Hepatocyte (in vitro differentiated cells): ENCODE measurements at places on chromosomes 6 and 20. TPM values are rescaled to one million over a fixed set of nuclear protein-coding genes. Genes with fewer than 3 reads are reported as not detected.
A peak's percentile ranks its signal among the peaks of the same experiment; 100 is the strongest.

DNA sequence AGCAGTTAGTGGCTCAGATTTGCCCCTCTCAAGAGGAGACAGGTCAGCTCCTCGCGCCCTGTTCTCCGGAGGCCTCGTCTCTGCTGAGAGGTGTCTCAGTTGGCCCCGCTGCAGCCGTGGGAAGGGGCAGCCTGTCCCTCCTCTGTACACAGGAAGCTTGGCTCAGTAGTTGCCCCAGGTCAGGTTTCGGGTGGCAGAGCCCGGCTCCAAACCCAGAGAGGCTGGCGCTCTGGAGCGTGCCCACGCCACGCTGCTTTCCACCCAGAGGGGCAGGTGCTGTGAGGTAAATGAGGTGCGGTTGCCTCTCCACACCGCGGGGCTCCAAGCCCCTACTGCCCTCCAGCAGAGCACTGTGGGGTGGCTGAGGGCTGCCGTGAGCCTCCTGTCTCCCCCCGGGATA is 16.0 kb downstream of the DYNLT1 start:
- no peak for DNase-seq

DNA sequence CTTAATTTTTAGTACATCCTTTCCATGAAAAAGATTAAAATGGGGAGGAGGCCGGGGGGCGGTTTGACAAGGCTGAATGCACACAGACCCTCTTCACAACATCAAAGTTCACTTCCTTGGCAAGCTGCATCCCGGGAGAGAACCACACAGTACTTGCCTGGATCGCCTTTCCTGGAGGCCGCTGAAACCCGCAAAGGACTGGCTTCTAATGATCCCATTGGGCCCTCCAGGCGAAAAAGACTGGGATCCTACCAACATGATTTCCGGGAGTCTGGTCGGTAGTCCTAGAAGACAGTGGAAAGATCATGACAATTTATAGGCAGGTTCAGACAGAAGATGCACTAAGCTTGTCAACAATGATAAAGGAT is 60.2 kb downstream of the RIPOR2 start:
- DNase-seq, result no peak

GRCh38 chr6:83597051-83597450 is 84.7 kb downstream of the PRSS35 start:
- DNase-seq, result no peak

DNA sequence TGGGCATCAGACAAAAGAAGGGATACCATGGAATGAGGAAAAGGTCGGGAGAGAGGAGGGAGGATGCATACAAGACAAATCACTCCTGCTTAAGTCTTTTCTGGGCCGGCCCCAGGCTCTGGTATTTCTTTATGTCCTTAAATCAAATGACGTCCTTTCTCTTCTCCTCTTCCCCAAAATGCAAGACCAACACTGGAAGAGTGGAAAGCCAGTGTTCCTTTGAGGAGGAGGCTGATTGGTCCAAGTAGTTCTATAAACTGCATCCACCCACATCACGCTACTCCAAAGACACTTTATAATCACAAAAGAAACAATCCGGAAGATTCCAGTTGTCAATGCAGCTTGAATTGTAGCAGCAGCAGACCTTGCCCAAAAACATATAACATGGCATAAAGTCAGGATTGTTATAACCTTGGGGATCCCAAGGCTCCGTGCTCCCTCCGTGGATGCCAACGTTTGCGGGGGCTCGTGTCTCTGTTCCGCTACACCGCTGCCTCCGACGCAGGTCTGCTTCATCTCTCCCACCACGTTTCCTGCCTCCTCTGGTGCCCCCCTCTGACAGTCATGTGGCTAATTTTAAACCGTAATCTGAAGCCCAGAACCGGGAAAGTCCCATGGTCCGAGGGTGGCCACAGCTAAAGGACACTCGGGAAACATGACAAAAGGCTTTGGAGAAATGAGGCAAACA is 47.1 kb downstream of the MCUR1 start:
- DNase-seq, result peak; percentile 21

The LGSN gene
- total RNA-seq, result 4.1 and 6.1 TPM in 2 replicates

The MUC21 gene
- not detected in 2 replicates for total RNA-seq

GRCh38 chr20:12740647-12741046 is 268.1 kb upstream of the SPTLC3 start:
- DNase-seq, result no peak

DNA sequence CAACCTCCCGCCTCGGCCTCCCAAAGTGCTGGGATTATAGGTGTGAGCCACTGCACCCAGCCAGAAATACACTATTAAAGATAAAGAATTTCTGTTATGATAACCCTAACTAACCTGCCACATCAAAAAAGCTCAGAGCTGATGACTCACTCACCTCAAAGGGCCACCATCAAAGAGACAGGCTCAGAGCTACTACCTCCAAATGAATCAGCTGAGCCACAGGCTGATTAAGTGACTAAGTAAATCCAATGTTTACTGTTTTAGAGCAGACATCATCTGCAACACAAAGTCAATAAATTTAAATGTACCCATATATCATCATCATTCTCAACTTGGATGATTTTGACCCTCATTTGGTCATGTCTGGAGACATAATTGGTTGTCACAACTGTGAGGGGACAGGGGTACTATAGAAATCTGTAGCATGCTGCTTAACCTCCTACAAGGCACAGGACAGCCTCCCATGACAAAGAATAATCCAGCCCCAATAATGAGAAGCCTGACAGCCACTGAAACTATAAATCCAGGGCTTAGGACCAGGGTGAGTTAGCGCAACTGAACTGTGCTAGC is 106.5 kb downstream of the ATP9A start:
- peak; percentile 47 for DNase-seq

DNA sequence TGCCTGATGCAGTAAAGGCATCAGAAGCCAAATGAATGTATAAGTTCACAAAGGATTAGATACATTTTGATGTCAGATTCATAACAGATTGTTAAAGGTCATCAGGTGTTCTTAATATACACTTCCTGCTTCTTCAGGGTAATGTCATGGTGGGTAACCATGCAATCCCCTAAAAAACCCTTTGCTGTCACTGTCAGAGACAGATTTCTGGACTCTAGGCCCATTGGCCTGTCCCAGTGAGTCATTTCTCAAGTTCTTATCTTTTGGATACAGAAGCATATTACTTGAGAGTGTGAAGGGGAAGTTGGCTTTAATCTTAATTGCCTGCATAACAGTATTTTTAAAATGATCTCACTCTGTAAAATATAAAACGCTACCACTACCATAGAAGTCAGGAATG is 895.6 kb upstream of the MAP3K7 start:
- DNase-seq, result no peak

- DNase-seq, result peak; percentile 63
Measured at GRCh38 chr6:53066077-53066417, 843 bp downstream of the FBXO9 start.

The BPIFB1 gene
- 0.10 TPM in 1 of 2 replicates, not detected in the other for total RNA-seq

- no peak for DNase-seq
Measured at GRCh38 chr20:3208786-3209256, 477 bp upstream of the ITPA start.

DNA sequence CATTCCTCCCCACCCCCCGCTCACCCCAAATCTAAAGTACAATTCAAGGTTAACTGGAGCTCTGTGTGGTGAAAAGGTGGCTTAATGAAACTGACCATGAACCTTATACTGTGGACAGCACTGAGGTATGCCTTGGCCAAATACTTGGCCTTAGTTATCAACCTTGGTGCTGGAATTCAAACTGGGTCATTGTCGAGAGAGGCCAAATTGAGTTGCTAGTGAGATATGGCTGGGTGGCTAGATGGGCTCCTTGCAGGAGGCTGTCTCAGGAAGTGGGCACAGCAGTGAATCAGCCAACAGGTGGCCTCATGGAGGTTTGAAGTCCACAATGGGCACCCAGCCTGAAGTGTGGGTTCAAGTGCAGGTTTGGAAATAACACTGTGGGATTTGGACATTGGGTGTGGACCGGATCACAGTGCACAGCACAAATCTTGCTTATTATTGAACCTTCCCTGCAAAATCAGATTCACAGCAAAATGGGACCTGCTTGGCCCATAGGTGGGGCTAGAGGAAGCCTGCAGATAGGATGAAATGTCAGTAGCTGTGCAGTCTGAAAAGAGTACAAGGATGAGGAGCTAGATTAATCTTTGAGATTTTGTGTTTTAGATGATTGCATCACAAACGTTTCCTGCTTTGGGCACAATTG is 5.6 kb upstream of the BTBD3 start:
- peak; percentile 9 for DNase-seq

DNA sequence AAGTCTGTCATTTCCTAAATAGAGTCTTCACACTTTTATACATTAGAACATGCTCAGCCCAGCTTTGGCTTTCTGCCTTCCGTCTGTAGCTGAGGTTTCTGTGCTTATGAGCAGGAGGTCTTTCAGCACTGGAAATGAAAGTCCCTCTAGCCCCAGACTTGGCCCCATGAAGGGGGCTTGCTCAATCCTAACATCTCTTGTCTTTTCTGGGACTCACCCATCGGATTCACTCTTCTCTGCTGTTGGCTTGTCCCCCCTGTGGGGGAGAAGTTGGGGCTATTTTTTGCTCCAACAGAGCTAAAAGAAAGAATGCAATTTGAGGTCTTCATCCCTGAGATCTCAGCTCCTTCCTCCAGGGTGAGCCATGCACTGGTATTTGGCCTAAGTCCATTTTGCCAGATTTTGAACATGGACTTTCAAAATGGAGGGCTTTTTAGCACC is 177.7 kb downstream of the MRPL14 start:
- DNase-seq, result no peak

DNA sequence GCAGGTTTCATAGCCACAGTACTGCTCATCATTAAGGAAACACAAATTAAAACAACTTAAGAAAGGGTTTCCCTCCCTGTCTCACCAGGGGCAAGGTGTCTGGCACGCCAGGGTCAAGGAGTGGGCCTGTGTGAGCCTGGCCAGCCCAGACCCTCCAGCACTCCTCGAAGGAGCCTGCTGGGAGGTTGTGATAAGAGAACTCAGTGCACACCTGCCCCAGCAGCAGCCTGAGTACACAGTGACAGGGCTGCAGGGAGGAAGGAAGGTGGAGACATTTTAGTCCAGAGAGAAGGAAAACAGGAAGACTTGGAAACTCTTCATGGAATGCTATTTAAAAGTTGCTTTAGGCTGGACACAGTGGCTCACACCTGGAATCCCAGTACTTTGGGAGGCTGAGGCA is 14.1 kb downstream of the NINL start:
- DNase-seq, result no peak

DNA sequence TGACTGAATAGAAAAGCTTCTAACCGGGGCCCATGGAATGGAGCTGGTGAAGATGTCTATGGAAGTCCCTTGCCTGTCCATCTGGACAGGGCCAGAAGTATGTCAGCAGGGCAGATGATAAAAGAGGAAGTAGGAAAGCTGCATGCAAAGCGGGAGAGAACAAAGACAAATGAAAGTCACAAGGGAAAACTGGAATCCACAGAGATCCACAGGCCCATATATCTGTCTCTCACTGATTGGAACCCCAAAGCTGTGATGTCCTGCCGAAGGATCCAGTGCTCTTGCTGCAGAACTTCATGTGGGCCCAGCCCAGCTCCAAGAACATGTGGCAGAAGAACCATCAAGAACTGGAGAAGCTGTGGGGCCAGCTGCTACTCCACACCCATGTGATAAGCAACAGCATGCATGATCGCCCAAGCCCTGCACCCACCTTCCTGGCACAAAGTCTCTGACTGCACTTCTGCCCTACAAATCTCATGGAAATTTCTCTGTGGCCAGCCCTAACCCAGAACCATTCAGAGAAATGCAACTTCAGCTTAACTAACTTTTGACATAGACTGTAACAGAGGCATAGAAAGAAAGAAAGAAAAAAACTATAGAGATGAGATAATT is 716.0 kb downstream of the KIF16B start:
- no peak for DNase-seq

GRCh38 chr6:147774856-147775255 is 266.4 kb downstream of the SAMD5 start:
- DNase-seq, result no peak

The DEFB119 gene
- total RNA-seq, result not detected in 2 replicates

The PRR18 gene
- total RNA-seq, result 0.77 and 1.0 TPM in 2 replicates

The NTSR1 gene
- total RNA-seq, result 0.08 and 0.37 TPM in 2 replicates

- no peak for DNase-seq
Measured at GRCh38 chr20:57410398-57410920, 19.3 kb downstream of the RBM38 start.
